Vagina (tissue), 2 donors: ENCODE measurements at places on chromosomes 6 and 20. TPM values are rescaled to one million over a fixed set of nuclear protein-coding genes. Genes with fewer than 3 reads are reported as not detected.

Gene RUNX2
- total RNA-seq = 13.0 TPM

Gene TAGAP
- 8.1 TPM for total RNA-seq

Gene FERMT1
- 9.8 TPM for total RNA-seq

Gene BIRC7
- total RNA-seq = 2.7 TPM

Gene KHDC1L
- not detected for total RNA-seq

Gene KCNS1
- total RNA-seq = not detected

Gene ENPP1
- total RNA-seq = 14.7 TPM

Gene XKR7
- total RNA-seq = not detected

Gene ANGPT4
- total RNA-seq = 0.98 TPM

Gene STMND1
- total RNA-seq = not detected

Gene HDAC2
- total RNA-seq = 67.8 TPM

Gene CCN6
- not detected for total RNA-seq

DNA sequence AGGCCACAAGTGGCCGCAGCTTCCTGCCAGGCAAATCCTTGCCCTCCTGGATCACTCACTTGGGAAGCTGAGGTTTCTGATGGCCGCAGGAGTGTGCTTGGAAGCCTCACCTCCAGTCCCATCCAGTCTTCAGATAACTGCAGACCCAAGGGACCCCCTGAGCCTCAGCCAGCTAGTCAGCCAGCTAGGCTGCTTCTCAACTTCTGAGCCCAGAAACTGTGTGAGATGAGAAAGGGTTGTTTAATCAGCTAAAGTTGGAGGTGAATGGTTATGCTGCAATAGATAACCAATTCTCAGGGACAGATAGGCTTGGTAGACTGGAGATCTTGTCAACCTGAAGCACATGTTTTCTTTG, 96.9 kb downstream of the THBS2 start:
- no peaks in the 10 kb centered on the region for H3K36me3 ChIP-seq
- no peaks in the 10 kb centered on the region for H3K27me3 ChIP-seq
- peaks cover 19% of the 10 kb centered on the region for H3K4me1 ChIP-seq
- no peak overlapping the region for H3K27ac ChIP-seq

GRCh38 chr6:133648581-133648980, 240.3 kb upstream of the TCF21 start:
- H3K27me3 ChIP-seq = no peaks in the 10 kb centered on the region
- H3K4me3 ChIP-seq = no peak overlapping the region
- DNase-seq = no peak
- H3K27ac ChIP-seq = no peak overlapping the region
- H3K36me3 ChIP-seq = no peaks in the 10 kb centered on the region

DNA sequence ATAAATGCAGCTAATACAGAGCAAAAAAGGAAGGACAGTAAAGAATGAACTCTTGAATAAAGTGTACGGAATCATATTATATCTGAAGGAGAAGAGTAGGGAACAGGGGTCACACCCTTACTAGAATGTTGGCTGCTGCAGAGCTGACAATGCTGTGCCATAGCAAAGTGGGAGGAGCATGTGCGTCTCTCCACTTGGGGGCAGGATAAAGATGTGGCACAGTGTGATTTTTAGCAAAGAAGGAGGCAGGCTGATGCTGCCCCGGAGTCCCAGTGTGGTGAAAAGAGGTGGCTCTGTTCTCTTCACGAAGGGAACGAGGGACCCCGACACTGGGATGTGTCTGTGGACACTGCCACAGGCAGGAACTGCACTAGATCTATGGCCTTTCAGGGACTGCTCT, 67.5 kb downstream of the INSM1 start:
- H3K27me3 ChIP-seq = no peaks in the 10 kb centered on the region
- H3K4me1 ChIP-seq = no peaks in the 10 kb centered on the region
- H3K4me3 ChIP-seq = no peak overlapping the region
- H3K27ac ChIP-seq = no peak overlapping the region

- no peak for DNase-seq
- H3K27me3 ChIP-seq = no peaks in the 10 kb centered on the region
- H3K4me3 ChIP-seq = no peak overlapping the region
- H3K36me3 ChIP-seq = no peaks in the 10 kb centered on the region
- H3K4me1 ChIP-seq = no peaks in the 10 kb centered on the region
Measured at GRCh38 chr6:75368151-75368779, 83.7 kb upstream of the TMEM30A start.

DNA sequence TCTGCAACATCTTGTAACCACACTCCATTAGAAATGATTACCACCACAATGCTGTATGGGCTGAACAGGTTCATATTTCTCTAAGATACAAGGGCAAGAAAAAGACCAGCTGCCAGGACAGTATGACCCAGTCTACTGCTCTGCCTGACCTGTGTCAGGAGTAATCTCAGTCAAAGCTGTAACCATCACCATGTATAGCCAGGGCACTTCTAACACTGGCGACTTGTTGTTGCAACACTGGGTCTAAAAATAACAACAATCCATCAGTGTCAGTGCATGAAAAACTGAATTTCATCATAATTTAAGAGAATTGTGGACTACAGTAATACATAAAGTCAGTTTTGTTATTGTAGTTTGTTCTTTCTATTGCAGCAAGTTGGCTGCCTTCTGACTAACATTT, 738.6 kb upstream of the ADGRB3 start:
- no peaks in the 10 kb centered on the region for H3K4me1 ChIP-seq
- DNase-seq = no peak
- H3K27me3 ChIP-seq = no peaks in the 10 kb centered on the region

- H3K27ac ChIP-seq = peak within 1 kb of the TSS; percentile 82
- peaks cover 17% of the 10 kb centered on the region for H3K4me1 ChIP-seq
- no peaks in the 10 kb centered on the region for H3K27me3 ChIP-seq
- H3K36me3 ChIP-seq = no peaks in the 10 kb centered on the region
Measured at GRCh38 chr20:34955231-34956040, at the start of the genes GSS and MYH7B. TSS of gene GSS (minus strand) at chr20:34955806. CDS start at chr20:34951852, 3,954 bp downstream. TSS of gene MYH7B (plus strand) at chr20:34955868. CDS start at chr20:34978006, 22,138 bp downstream.

- no peak for DNase-seq
- H3K4me1 ChIP-seq = peaks cover 30% of the 10 kb centered on the region
- peak overlapping the region; percentile 44 for H3K27ac ChIP-seq
- no peak overlapping the region for H3K4me3 ChIP-seq
- H3K36me3 ChIP-seq = no peaks in the 10 kb centered on the region
- no peaks in the 10 kb centered on the region for H3K27me3 ChIP-seq
Measured at GRCh38 chr20:17709361-17710293, 9.9 kb downstream of the BANF2 start.

- H3K4me1 ChIP-seq = peaks cover 13% of the 10 kb centered on the region
- H3K4me3 ChIP-seq = no peak overlapping the region
- H3K27ac ChIP-seq = no peak overlapping the region
- no peaks in the 10 kb centered on the region for H3K27me3 ChIP-seq
Measured at GRCh38 chr6:167578371-167578901, 248.3 kb upstream of the AFDN start.

- no peak for DNase-seq
- H3K27me3 ChIP-seq = no peaks in the 10 kb centered on the region
- H3K4me1 ChIP-seq = peaks cover 25% of the 10 kb centered on the region
- no peaks in the 10 kb centered on the region for H3K36me3 ChIP-seq
- H3K4me3 ChIP-seq = peak overlapping the region; percentile 83
- no peak overlapping the region for H3K27ac ChIP-seq
Measured at GRCh38 chr20:32189123-32189410, 18.5 kb downstream of the PLAGL2 start.

- DNase-seq = no peak
- no peaks in the 10 kb centered on the region for H3K36me3 ChIP-seq
- no peaks in the 10 kb centered on the region for H3K4me1 ChIP-seq
- no peak overlapping the region for H3K4me3 ChIP-seq
Measured at GRCh38 chr6:29447670-29448069, 8.6 kb downstream of the OR10C1 start.

- H3K4me1 ChIP-seq = peaks cover 6% of the 10 kb centered on the region
- no peaks in the 10 kb centered on the region for H3K27me3 ChIP-seq
- no peak for DNase-seq
- H3K4me3 ChIP-seq = no peak overlapping the region
Measured at GRCh38 chr20:50216543-50217206, 26.0 kb downstream of the CEBPB start.

GRCh38 chr20:63858393-63859165, 2.7 kb upstream of the ABHD16B start:
- peaks cover 52% of the 10 kb centered on the region for H3K4me1 ChIP-seq
- H3K4me3 ChIP-seq = no peak overlapping the region
- no peak for DNase-seq
- H3K27me3 ChIP-seq = no peaks in the 10 kb centered on the region
- peak overlapping the region; percentile 2 for H3K27ac ChIP-seq
- H3K36me3 ChIP-seq = peaks cover 8% of the 10 kb centered on the region

DNA sequence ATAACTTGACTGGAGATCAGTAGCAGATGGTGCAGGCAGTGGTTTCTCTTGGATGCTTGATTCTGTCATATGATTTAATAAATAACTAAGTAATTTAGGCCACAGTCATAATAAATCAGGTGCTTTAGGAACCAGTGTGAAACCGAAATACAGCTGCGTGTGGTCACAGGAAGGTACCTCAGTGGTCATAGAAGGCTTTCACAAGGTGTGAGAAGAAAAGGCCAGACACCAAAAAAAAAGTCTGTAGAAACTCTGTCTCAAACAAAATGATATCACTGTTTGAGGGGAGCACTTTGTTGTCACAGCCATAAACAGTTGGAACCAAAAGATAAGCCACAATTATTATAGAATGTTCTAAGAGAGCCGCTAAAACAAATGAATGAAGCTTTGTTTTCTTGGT, 56.5 kb downstream of the ARMC2 start:
- H3K4me1 ChIP-seq = no peaks in the 10 kb centered on the region
- no peaks in the 10 kb centered on the region for H3K27me3 ChIP-seq
- no peaks in the 10 kb centered on the region for H3K36me3 ChIP-seq
- H3K27ac ChIP-seq = no peak overlapping the region
- DNase-seq = no peak

GRCh38 chr6:91500689-91501303, 913.9 kb upstream of the MAP3K7 start:
- H3K36me3 ChIP-seq = no peaks in the 10 kb centered on the region
- no peak for DNase-seq
- no peak overlapping the region for H3K27ac ChIP-seq
- no peak overlapping the region for H3K4me3 ChIP-seq
- H3K4me1 ChIP-seq = no peaks in the 10 kb centered on the region
- H3K27me3 ChIP-seq = no peaks in the 10 kb centered on the region

GRCh38 chr20:39338469-39339376, 376.6 kb downstream of the DHX35 start:
- H3K27me3 ChIP-seq = no peaks in the 10 kb centered on the region
- no peak for DNase-seq
- no peaks in the 10 kb centered on the region for H3K4me1 ChIP-seq
- no peak overlapping the region for H3K27ac ChIP-seq
- H3K36me3 ChIP-seq = no peaks in the 10 kb centered on the region
- H3K4me3 ChIP-seq = no peak overlapping the region

DNA sequence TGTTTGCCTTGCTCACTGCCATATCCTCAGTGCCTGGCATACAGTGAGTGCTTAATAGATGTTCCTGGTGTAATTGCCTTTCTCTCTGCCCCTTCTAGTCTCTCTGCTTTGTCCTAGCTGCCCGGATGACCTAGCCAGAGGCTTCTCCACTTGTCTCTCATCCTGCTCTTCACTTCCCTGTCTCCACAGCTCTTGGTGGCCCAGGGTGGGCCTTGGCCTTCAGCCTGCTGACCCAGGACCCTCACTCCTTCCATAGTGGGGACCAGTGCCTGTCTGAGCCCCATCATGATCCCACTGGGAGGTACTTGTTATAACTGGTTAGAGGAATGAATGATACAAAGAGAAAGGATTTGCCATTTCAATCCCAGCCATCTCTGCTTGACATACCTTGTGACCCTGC, 49.2 kb upstream of the BLCAP start:
- no peak for DNase-seq
- H3K36me3 ChIP-seq = no peaks in the 10 kb centered on the region
- no peaks in the 10 kb centered on the region for H3K4me1 ChIP-seq
- no peak overlapping the region for H3K27ac ChIP-seq
- H3K4me3 ChIP-seq = no peak overlapping the region
